ENCODE measurements at places on chromosomes 16 and 17.

- no peak for DNase-seq
These were observed 791 bp downstream of the DNAI2 start for GRCh38 chr17:74274709-74275340.

DNA sequence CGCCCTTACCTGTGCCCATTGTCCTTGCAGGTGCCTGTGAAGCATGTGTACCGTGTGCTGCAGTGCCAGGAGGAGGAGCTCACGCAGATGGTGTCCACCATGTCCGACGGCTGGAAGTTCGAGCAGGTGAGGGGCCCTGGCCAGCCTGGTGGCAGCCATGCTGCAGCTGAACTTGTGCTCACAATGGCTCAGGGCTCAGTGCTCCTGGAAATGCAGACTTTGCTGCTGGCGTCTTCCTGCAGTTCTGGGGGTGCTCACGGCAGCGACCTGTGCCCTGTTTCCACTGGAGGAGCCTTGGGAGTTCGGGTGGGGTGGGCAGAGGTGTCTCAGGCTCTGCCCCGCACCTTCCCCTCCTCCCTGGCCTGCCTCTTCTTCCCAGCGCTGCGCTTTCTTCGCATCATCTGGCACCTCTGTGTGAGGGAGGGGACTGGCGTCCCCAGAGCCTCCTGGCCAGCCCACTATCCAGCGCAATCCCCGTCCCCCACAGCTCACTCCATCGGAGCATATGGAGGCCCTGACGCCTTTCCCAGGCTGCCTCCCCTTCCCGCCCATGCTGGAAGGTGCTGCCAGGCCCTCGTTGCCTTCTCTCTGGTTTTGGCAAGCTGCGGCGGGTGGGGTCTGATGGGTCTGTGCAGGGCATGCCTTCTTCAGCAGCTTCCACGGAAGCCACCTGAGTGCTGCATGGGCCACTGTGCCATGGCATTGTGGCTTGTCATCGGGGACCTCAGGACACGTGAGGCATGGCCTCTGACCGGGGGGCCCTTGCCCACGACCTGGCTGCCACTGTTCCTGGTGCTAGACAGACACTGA, 17.7 kb downstream of the KCTD5 start:
- no peak for DNase-seq

GRCh38 chr17:41442739-41443138, 2.0 kb upstream of the KRT38 start:
- no peak for DNase-seq

- no peak for DNase-seq
These were observed 35.5 kb downstream of the GRB7 start for GRCh38 chr17:39772987-39773934.

- DNase-seq, result no peak
These were observed 12.7 kb downstream of the KLHL36 start for GRCh38 chr16:84660973-84661372.

DNA sequence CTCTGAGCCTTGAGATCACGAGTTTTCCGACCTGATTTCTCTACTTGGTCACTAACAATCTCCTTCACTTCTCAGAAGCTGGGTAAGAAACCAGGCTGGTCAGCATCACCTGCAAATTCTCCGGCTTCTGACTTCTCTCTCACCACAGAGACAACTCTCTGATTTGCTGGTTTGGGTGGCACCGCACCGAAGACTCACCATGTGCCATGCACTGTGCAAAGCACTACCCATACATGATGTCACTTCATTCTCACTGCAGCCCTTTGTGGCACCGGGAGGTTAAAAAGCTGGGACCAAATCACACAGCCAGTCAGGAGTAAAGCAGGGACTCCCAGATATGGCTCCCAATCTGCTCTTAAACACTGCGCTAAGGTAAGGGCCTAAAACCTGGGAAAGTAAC, 647 bp downstream of the VAC14 start:
- no peak for DNase-seq

- DNase-seq, result no peak
These were observed 152.0 kb downstream of the SDK2 start for GRCh38 chr17:73492125-73492820.

- no peak for DNase-seq
These were observed 23.7 kb downstream of the ITPRIPL2 start for GRCh38 chr16:19137201-19138128.

- no peak for DNase-seq
These were observed 58.1 kb downstream of the TOX3 start for GRCh38 chr16:52488837-52489289.

GRCh38 chr16:2838928-2839327, 8.8 kb downstream of the ZG16B start:
- peak; percentile 66 for DNase-seq

DNA sequence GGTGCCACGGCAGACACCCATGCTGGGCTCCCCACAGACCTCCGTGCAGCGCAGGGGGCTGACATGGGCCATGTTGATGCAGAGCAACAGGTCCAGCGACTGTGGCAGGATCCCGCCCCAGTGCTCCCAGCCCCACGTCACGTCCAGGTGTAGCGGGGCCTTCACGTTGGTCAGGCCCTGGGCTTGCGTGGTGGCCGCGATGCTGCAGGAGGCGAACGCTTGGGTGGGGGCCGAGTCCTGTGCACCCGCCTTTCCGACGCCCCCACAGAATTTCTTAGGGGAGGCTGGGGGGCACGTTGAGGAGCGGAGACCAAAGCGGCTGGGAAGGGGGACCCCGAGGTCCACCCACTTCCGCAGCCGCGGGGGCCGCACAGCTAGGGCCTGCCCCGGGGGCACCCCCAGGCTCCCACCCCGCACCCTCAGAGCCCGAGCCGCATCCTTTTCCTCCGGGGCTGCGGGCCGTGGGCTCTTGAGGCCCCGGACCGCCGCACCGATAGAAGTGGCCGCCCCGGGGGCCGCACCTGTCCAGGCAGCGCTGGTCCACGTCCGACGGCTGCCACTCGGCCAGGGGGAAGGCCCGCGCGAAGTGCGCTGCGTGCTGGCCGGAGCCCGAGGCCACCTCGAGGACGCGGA, 416 bp downstream of the METTL26 start:
- DNase-seq, result no peak

DNA sequence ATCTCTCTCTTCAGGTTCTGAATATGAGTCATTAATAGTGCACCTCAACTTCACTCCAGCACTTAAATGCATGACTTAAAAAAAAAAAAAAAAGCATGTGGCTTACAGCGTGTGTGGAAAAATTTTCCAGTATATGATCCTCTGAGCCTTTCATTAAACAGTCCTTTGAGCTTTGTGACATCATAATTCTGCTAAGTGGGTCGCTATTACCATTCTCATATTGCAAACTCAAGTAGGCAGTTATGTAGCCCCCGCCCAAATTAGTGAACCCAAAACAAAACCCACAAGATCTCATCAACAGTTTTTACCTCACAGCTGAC, 672 bp downstream of the CMTR2 start:
- DNase-seq, result no peak

- DNase-seq, result no peak
These were observed 8.7 kb upstream of the PRPF8 start for GRCh38 chr17:1693339-1693738.

GRCh38 chr16:10987361-10988163, 43.2 kb downstream of the CLEC16A start:
- DNase-seq, result no peak

- no peak for DNase-seq
These were observed 128.7 kb downstream of the CHD9 start for GRCh38 chr16:53183442-53183841.

GRCh38 chr17:3827124-3827773, 18.8 kb downstream of the NCBP3 start:
- no peak for DNase-seq

DNA sequence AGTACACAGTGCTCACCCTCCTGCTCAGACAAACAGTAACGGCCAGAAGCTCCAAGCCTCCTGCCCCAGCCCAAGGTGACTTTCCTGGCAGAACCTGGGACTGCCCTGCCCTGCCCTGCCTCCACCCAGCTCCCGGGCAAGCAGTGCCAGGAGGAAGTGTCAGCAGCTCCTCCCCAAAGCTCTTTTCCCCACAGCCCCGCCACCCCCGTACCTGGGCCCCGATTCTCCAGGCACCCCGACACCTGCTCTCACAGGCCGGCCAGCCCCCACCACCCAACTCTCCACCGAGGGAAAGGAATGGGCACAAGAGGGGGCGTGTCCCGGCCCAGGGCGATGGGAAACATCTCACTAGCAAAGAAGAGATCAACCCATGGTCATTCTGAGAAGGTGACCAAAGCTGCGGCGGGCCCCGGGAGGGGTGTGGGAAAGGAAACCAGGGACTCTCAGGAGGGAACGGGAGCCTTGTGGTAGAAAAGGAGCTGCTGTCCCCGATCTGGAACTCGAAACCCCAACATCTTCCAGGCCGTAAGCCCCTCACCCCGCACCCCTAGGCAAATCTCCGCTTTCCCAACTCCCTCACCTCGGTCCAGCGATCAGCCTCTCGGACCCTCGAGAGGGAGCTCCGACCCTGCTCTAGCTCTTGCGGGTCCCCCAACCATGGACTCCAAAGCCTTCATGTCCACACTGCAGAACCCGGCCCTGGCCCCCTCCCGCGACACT, 1.2 kb downstream of the BCAR1 start:
- DNase-seq, result no peak

GRCh38 chr17:80187515-80187941, 17.7 kb downstream of the CARD14 start:
- no peak for DNase-seq

DNA sequence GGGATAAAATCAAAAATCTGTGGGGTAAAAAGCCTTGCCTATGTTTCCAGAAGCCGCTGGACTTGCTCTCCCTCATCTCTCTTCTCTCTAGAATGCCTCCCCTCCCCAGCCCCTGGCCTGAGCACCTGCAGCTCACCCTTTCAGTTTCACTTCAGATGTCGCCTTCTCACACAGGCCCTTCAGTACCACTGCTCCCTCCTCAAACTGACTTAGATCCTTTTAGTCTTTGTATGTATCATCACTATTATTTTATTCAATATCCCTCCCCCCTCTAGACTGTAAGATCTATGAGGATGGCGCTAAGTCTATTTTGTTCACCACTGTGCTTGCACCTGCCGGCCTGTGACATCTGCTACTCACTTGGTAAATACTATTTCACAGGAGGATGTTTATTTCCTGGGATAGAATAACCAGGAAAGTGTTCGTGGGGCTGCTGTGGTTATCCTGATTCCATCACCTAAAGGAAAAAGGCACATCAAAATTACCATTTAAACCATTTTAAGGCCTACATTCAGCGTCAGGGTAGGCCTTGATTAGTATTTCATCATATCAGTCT, 122.3 kb downstream of the MRTFB start:
- no peak for DNase-seq

- DNase-seq, result no peak
These were observed 438.0 kb upstream of the MAF start for GRCh38 chr16:80038566-80038965.

GRCh38 chr17:39165178-39165840, 652 bp downstream of the ARL5C start:
- DNase-seq, result no peak

DNA sequence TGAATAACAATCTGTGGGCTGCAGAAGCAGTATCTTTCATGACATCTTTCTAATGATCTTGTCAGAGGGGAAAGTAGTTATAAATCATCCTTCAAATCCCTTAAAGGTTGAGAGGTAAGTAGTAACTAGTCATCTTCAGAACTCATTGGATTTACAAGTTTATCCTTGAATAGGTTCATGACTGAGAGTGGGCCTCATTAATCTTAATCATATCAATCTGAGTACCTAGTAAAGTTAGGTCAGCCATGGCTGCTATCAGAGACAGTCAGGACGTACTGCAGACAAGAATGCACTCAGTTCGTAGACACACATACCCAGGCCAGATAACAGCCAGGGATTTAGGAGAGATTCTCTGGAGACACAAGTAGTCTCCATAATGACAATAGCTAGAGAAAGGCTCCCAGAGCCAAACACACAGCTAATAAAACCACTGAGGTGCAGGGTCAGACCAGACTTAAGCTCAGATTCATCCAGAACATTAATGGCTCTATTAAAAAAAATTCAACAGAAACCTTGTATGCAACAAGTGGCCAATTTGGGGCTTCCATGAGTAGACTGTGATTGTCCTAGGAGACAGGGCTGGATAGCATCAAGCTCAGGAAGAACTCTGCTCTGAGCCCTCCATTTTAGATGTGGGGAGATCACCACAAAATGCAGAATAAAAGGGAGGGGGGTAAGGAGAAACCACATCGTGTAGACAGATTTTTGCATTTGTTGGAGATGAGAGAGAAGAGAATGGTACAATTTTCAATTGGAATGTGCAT, 65.8 kb downstream of the TBX4 start:
- DNase-seq, result no peak

DNA sequence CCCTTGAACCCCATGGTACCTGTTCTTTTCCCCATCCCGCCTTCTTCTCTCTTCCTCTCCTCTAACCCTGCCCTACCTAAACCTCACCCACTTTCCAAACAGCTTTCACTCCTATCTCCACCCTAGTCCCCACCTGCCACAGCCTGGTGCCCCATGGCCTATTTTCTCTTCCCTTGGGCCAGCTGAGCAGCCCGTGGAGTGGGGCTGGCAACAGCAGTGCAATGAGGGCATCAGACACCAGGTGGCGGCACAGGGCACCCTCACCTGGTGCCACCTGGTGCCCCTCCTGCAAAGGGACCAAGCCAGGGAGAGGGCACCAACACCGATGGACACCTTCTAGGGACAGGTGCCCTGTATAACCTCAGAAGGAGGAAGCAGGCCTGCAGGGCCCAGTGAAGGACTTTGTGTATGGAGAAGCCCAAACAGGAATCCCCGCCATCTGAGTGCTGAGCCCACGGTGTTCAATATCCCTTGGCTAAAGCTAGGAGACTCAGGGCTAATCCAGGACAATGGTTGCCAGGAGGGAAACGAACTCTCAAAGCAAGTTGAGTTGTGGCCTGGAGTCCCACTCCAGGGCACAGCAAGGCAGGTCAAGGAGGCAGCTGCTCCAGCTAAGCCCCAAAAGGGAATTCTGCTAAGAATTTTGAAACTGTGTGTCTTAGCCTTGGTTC, 4.0 kb upstream of the ABCC3 start:
- DNase-seq, result no peak

DNA sequence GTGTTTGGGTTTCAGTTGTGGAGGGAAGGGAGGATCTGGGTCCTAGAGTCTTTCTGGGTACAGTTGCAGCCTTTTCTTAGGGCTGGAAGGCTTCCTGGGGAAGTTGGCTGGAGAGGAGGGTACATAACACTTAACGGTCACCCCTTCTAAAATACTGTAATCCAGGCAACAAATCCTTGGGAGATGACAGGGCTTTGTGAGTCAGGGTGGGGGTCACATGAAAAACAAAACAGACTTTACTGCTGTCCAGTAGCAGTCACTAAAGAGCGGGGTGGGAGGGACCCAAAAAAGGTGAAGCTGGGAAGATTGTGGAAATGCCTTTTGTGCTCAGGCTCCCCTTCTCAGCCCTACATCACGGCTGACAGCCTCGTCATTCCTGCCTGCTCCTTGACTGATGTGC, 6.3 kb downstream of the SAP30BP start:
- no peak for DNase-seq

DNA sequence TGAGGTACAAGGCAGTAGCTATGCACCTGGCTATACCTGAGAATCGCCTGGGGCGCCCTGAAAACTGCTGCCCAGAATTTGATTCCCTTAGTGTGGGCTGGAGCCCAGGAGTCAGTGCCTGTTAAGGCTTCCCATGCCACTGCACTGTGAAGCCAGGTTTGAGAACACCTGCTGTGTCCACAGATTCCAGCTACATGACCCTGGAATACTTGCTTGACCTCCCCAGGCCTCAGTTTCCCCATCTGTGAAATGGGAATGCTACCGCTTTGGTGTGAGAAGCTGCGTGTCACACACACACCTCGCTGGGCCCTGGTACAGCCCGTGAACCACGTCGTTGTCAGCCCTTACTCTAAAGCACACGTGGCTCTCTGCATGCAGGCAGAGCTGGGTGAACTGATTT, 271.0 kb downstream of the C16orf95 start:
- DNase-seq, result no peak

All from GOT3 (cell line).